ENCODE measurements at places on chromosomes 12 and 14.

GRCh38 chr12:121440768-121441167 is 40.9 kb downstream of the RNF34 start:
- no peak for DNase-seq

GRCh38 chr12:132904718-132905328 is 17.4 kb upstream of the CHFR start:
- peak; percentile 93 for DNase-seq

DNA sequence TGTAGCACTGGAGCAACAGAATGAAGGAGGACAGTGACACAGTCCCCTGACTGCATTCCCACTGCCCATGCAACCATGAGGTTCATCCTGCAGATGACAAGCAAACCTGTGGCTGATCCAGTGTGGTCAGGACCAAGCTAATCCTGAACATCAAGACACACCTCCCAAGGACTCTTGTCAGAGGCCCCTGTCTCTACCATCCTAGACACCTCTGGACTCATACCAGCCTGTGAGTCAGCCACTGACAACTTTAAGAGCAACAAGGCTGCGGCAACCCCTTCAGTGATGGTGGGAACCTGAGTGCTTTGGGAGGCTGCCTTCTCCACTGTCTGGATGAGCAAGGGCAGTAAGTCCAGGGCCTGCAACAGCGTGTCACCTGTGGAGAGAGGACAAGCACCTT is 24.6 kb downstream of the GCN1 start:
- no peak for DNase-seq

- DNase-seq, result no peak
Measured at GRCh38 chr14:37709419-37710195, 114.2 kb downstream of the TTC6 start.

- no peak for DNase-seq
Measured at GRCh38 chr12:108572166-108572790, 9.9 kb downstream of the ISCU start.

GRCh38 chr12:101697197-101697929 is at the start of gene CHPT1:
CHPT1 (plus strand) TSS chr12:101697640; CDS start chr12:101697862, 222 bp downstream.
- peak; percentile 22 for DNase-seq

DNA sequence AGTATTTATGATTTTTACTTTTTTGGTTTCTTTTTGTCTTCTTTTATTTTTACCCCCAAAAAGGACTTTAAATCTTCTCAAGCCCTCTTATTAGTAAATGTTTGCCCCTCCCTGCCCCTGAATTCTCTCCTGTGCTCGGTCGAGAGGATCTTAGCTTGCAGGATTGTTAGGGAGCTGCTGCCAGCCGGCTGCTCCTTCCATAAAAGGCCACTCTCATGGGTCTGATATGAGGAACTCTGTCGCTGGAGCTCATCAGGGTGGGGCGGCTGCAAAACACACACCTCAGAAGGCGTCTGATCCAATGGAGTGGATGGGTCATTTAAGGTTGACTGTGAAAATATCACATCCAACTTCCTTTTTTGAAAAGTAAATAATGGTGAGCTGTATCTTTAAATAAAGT is 8.5 kb downstream of the LTBR start:
- DNase-seq, result no peak

DNA sequence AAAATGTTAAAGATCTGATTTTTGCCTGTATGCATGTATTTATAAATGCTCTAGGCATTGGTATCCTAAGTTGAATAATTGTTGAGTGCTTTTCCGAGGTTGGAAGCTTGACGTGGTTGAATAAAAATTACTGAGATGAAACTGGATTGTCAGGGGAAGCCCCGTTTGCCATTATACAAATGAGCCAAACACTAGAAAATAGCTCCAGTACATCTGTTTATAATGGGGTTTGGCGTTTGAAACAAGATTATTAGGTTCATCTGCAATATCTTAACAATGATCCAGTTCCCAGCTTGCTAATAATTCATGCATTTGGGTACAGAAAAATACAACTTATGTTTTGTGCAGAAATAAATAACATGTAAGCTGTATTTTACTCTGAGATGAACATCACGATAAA is 789.6 kb downstream of the GALC start:
- no peak for DNase-seq

DNA sequence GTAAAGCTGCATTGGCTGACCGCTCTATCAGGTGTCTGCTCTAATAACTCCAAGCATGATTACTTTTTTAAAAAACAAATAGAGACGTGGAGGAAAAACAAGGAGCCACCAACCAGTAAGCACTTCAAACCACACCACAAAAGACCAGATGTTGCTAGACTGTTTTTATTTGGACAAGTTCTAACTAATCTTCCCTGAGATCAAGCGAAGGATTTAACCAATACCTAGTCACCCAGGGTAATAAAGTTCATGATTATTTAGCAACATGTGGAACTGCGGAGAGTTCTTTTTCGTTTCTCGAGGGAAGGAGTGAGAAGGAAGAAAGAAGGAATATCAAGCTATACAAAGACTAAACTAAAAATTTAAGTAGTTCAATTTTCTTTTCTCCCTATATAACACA is 288.1 kb downstream of the DUSP6 start:
- no peak for DNase-seq

DNA sequence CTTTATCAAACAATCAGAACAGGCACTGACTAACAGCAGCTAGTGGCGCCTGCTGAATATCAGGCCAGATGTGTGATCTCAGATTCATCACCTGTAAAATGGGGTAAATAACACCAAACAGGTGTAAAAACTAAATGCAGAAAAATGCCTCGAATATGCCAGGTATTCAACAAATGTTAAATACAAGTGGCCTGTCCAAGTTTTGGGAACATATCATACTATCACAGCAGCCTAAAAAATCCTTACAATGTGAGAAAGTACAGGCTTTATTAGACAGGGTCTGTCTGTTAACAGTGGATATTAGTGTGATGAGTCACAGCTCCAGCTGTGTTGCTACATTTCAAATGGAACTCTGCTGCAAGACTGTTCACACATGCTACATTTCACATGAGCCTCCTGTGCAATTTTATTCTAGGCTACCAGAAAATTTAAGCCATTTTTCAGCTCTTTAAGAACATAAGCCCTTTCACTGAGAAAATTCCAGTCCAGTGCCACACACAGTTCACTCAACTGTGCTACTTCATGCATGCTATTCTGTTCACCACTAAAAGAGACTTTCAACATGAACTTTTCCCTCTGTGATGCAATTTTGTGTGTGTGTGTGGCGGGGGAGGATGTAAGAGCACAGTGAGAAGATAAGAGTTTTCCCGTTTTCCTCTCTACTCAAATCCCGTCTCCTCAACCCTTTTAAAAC is 56.7 kb downstream of the MSRB3 start:
- no peak for DNase-seq

DNA sequence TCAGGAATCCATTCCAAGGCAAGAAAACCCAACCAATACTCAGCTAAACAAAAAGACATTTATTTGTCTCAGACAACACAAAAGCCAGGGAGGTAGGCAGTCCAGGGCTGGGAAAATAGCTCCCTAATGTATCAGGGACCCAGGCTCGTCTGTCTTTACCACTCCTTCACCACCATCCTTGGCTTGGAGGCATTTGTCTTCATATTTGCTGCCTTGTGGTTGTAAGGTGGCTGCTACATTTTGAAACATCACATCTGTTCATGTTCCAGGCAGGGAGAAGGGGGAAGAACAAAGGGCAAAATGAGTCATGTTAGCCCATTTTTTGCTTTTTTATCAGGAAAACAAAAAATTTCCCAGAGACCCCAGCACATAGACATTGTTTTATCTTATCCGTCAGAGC is 44.8 kb upstream of the PCED1B start:
- DNase-seq, result no peak

DNA sequence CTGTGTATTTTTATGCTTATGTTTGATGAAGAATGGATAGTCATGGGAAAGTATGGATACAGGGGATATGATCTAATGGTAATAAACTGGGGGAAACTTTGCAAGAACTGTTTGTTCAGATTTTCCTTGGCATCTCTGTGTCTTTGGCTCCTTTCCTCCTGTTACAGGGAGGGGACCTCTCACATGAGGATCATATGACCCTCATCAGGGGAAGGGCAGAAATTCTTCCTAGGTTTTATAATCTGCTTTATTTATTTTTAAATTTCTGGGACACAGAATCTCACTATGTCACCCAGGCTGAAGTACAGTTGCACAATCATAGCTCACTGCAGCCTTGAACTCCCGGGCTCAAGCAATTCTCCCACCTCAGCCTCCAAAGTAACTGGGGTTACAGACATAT is 526.5 kb downstream of the CCER1 start:
- no peak for DNase-seq

DNA sequence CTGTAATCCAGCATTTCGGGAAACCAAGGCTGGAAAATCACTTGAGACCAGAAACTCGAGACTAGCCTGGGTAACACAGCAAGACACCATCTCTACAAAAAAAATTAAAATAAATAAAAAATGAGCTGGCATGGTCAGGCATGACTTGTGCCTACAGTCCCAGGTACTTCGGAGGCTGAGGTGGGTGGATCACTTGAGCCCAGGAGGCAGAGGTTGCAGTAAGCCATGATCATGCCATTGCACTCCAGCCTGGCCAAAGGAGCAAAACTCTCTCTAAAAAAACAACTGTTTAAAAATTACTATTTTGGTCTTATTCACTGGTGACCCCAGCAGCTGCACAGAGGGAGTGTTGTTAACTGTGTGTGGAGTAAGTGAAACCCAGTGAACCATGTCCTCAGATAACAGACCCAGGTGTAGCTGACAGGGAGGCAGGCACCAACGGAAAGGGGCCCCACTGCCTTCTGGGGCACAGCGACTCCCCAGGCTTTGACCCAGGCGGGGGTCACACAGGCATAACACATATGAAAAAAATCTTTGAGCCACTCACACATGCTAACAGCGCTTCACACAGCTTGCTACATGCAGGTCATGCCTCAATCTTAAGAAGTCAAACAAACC is 12.1 kb downstream of the DDX54 start:
- DNase-seq, result no peak

GRCh38 chr12:27551172-27551840 is 27.3 kb downstream of the PPFIBP1 start:
- no peak for DNase-seq

GRCh38 chr14:69858801-69859200 is 20.4 kb upstream of the SMOC1 start:
- no peak for DNase-seq

- no peak for DNase-seq
Measured at GRCh38 chr12:113418213-113418879, 3.8 kb upstream of the SDSL start.

DNA sequence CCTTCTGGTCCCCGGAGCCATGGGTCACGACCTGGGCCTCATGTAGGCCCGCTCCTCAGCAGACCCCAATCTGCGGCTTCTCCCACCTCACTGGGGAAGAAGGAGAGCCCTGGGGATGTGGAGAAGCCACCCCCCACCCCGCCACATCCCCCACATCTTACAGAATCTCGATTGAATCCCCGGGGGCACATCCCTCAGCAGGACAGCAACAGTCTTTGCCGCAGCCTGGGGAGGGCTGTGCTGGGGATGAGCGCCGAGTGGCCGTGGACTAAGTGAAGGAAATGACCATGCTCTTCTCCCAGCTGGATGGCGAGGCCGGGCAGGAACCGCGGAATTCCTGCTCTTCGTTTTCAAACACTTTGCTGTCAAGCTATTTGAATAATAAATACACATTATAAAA is 169.0 kb upstream of the RTL1 start:
- DNase-seq, result no peak

- no peak for DNase-seq
Measured at GRCh38 chr12:108465417-108465816, 49.7 kb upstream of the FICD start.

GRCh38 chr14:61927520-61927919 is 165.3 kb downstream of the SNAPC1 start:
- DNase-seq, result no peak

GRCh38 chr14:71551291-71551950 is 380.8 kb upstream of the RGS6 start:
- no peak for DNase-seq

DNA sequence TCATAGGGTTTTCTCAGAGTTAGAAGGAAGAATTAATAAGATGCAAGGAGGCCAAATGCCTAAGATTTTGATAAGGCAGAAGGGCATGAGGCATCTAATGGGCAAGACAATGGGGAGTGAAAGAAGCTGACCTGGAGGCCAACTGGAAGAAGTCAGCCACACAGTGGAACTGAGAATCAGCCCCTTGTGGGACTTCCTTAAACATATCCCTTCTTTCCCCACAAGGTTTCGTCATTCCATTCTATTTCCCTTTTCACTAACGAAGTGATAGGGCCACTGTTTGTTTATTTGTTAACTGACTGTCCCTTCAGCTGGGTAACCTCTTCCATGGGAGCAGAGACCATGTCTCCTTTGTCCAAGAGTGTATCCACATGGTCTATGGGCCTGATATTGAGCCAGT is 86.2 kb downstream of the HELB start:
- DNase-seq, result no peak

DNA sequence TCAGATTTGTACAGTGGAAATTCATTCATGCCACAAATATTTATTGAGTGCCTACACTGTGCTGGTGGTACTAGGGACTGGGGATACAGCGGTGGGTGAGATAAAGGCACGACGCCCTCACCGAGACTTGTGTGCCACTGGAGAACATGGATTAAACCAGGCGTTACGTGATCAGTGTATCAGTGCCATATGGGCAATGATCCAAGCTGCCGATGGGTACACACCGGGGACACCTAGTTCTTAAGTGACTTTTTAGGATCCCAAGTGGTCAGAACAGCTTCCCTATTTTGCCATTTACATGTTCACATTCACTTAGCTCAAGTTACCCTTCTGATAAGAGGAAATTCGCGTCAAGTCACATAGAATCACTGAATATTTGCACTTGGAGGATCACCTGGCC is 236.7 kb downstream of the CACNA1C start:
- DNase-seq, result no peak

GRCh38 chr14:23173031-23173430 is 10.4 kb downstream of the SLC7A8 start:
- DNase-seq, result no peak

DNA sequence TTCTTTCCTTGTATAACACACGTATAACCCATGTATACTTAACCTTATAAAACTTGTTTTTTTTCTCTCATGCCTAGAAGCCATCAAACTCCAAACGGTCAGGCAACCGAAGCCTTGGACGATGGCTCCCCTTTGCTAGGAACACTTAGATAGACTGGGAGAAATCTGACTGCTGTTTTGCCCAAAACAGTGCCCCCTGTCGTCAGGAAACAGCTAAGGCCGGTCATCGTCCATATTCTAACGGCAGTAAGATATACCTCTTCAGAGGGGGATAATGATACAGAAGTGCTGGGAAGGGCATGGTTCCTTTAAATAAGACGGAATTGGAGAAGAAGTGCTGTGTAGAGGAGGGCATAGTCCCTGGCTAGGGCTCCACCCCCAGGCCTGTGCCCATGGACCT is 130.5 kb downstream of the SLC41A2 start:
- no peak for DNase-seq

DNA sequence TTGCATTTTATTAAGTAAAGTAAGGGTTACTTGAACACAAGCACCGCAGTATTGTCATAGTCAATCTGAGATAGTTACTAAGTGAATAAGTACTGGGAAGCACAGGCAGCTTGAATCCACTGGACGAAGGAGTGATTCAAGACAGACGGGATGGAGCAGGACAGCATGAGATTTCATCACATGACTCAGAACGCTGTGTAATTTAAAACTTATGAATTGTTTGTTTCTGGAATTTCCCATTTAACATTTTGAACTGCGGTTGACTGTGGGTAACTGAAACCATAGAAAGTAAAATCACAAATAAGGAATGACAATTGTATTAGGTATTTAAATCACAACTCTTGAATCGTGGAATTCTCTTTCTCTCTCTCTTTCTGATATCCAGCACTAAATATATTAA is 1630.4 kb upstream of the SEL1L start:
- DNase-seq, result no peak

Measured in stimulated activated CD4-positive, alpha-beta T cell treated with anti-CD3 and anti-CD28 coated beads, TNF-alpha, amount 100 ng/mL, for 1 hour (primary cell).